Dermis blood vessel endothelial cell (primary cell): ENCODE measurements at places on chromosomes 3 and 15. TPM values are rescaled to one million over a fixed set of nuclear protein-coding genes. Genes with fewer than 3 reads are reported as not detected.
A peak's percentile ranks its signal among the peaks of the same experiment; 100 is the strongest.

- DNase-seq = no peak
These were observed 75.3 kb downstream of the ST8SIA2 start for GRCh38 chr15:92468991-92469390.

NR2E3 gene
- 0.05 TPM in 1 of 2 replicates, not detected in the other for total RNA-seq

GRCh38 chr15:86522721-86523120, 443.1 kb downstream of the AGBL1 start:
- DNase-seq = no peak

DNA sequence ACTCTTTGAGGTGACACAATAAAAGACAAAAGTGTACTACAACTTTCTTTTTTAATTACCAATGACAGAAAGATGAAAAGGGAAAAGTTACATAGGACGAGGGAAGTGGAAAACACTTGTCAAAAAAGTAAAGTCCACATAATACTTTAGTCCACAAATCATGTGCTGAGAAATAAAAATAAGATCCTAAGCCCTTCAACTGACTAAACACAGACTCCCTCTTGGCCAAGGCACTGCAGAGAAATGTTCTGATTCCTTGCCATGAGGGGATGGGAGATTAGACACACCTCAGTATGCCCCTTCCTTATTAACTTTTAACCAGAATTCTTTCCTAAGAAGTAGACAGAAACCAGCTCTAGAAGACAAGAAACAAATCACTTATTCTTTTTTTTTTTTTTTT, 59.5 kb upstream of the TGFBR2 start:
- no peak for DNase-seq

GAP43 gene
- total RNA-seq = not detected in 2 replicates

- no peak for DNase-seq
These were observed 87.2 kb downstream of the B3GALNT1 start for GRCh38 chr3:161017971-161018370.

GRCh38 chr3:71582612-71583565, 639 bp downstream of the FOXP1 start:
- peak; percentile 76 for DNase-seq

REC114 gene
- not detected in 2 replicates for total RNA-seq

GRCh38 chr3:155007729-155008128, 72.4 kb upstream of the MME start:
- no peak for DNase-seq

GRCh38 chr3:11995120-11995519, 9.1 kb upstream of the SYN2 start:
- no peak for DNase-seq

CHRM5 gene
- 0.17 TPM in 1 of 2 replicates, not detected in the other for total RNA-seq

HYAL1 gene
- total RNA-seq = 11.4 and 30.6 TPM in 2 replicates

DISP2 gene
- total RNA-seq = 0.09 and 0.17 TPM in 2 replicates

GP9 gene
- total RNA-seq = not detected in 2 replicates

GRCh38 chr3:149715247-149715646, 37.0 kb downstream of the COMMD2 start:
- no peak for DNase-seq

- DNase-seq = no peak
These were observed 2.2 kb downstream of the ABCC5 start for GRCh38 chr3:184015381-184016019.

TIPARP gene
- total RNA-seq = 23.1 and 31.7 TPM in 2 replicates

ASB14 gene
- total RNA-seq = not detected in 2 replicates

GRCh38 chr15:67049351-67050044, 15.9 kb upstream of the SMAD3 start:
- peak; percentile 47 for DNase-seq

GRCh38 chr3:124263168-124263567, 271.2 kb upstream of the ROPN1 start:
- peak; percentile 83 for DNase-seq

- DNase-seq = no peak
These were observed 60.7 kb downstream of the PIAS1 start for GRCh38 chr15:68114840-68115239.
